Stimulated activated CD8-positive, alpha-beta memory T cell treated with anti-CD3 and anti-CD28 coated beads, Interleukin-7, amount 100 ng/mL, for 24 hours (primary cell): ENCODE measurements at places on chromosomes 5 and 9.

GRCh38 chr5:172943283-172943841 is 15.9 kb upstream of the RPL26L1 start:
- DNase-seq = no peak

- no peak for DNase-seq
These were observed 262.2 kb downstream of the EFNA5 start for GRCh38 chr5:107408564-107408963.

GRCh38 chr5:60533789-60534188 is 166.2 kb downstream of the DEPDC1B start:
- no peak for DNase-seq

- DNase-seq = no peak
These were observed 127.4 kb upstream of the IFNE start for GRCh38 chr9:21609506-21609905.

GRCh38 chr5:154430961-154431630 is 14.7 kb upstream of the SAP30L start:
- no peak for DNase-seq

GRCh38 chr5:112976432-112977309 is at the start of gene DCP2:
Gene DCP2 (plus strand): TSS chr5:112976798. CDS start chr5:112976934, 136 bp downstream.
- DNase-seq = peak; percentile 78

GRCh38 chr9:72880821-72881220 is 72.0 kb downstream of the ALDH1A1 start:
- DNase-seq = no peak

- DNase-seq = no peak
These were observed 221.7 kb downstream of the FANCC start for GRCh38 chr9:95095641-95096355.

DNA sequence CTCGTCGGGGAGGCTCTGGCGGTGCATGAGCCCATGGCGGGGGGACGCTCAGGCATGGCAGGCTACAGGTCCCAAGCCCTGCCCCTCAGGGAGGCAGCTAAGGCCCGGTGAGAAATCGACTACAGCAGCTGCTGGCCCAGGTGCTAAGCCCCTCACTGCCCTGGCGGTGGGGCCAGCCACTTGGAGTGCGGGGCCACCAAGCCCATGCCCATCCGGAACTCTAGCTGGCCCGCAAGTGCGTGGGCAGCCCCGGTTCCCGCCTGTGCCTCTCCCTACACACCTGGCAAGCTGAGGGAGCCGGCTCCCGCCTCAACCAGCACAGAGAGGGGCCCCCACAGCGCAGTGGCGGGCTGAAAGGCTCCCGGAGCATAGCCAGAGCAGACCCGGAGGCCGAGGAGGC is 1896.9 kb upstream of the CDH6 start:
- DNase-seq = no peak

DNA sequence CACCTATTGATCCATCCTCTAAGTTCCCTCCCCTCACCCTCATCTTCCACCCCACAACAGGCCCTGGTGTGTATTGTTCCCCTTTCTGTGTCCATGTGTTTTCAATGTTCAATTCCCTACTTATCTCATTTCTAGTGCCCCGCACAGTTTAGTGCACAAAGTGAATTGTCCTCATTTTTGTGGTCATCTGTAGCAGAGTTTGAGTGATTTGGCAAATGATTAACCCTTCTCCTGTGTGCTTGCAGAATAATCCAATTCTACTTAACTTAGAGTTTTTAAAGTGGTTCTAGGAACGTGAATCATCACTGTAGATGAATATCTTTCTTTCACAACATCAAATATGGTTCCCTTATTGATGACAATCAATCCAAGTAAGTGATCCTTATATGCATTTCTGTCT is 6.3 kb upstream of the HAPLN1 start:
- no peak for DNase-seq

DNA sequence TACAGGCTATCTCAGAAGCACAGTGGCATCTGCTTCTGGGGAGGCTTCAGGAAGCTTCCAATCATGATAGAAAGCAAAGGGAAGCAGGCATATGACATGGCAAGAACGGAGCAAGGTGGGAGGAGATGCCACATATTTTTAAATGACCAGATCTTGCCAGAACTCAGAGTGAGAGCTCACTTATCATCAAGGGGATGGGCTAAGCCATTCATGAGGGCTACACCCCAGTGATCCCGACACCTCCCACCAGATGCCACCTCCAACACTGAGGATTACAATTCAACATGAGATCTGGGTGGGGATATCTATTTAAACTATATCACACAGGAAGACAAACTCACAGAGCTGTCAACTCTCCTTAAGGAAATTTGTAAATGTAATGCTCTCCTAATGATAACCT is 258.8 kb downstream of the SPOCK1 start:
- DNase-seq = no peak

- DNase-seq = no peak
These were observed 46.2 kb downstream of the NSUN2 start for GRCh38 chr5:6586647-6587042.

DNA sequence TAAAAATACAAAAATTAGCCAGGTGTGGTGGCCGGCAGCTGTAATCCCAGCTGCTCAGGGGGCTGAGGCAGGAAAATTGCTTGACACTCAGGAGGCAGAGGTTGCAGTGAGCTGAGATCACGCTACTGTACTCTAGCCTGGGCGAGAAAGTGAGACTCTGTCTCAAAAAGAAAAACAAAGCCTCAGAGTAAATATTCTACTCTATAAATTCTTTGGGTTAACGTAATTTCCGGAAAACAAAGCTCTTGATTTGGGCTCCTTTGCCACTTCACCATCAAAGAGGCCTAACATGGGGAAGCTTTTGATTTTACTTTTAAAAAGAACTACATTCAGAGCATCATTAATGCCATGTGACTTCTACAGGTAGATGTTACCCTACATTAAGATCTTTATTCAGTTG is 103.1 kb downstream of the SERINC5 start:
- no peak for DNase-seq

DNA sequence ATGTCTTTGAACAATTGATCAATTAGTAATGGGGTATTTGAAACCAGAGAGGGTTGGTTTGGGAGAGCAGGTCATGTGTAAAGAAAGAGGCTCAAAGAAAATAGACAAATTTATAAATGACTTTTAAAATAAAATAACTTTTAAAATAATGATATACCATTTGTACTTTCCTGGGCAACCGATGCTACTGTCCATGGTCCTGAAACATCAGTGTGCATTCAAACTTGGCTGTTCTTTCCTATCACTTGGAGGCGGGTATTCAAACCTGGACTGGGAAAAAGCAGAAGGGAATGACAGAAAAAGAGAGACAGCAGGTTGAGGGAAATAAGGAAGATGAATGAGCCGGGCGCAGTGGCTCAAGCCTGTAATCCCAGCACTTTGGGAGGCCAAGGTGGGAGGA is 1446.4 kb upstream of the WWC1 start:
- DNase-seq = no peak

DNA sequence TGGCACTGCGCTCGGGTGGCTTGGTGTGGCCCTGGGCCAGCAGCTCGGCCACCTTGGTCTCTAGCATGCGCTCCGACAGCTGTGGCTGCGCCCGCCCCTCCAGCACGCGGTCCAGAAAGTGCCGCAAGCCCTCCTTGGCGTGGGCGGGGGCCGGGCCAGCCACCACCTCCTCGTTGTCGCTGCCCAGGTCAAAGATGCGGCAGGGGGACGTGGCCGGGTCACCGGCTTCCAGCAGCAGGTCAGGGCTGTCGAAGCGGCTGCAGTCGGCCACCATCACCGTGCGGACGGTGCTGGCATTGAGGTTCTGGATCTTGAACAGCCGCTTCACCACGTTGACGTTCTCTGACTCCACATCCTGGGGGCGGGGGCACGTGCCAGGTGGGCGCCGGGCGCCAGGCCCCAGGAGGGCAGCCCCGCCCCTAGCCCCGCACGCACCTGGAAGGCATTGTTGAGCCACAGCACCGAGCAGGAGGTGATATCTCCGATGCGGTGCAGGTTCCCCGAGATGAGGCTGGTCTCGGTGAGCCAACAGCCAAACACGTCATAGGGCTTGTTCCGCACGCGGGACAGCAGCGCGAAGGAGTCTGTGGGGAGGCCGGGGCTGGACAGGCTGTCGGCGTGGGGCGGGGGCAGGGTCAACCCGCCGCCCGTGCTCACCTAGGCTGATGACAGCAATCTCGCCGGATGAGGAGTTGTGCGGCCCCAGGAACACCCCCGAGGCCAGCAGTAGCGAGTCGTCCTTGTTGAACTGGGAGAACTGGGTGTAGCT is 2.2 kb downstream of the FBXW5 start:
- DNase-seq = no peak

- no peak for DNase-seq
These were observed 254.6 kb downstream of the RFX3 start for GRCh38 chr9:3271157-3271556.

DNA sequence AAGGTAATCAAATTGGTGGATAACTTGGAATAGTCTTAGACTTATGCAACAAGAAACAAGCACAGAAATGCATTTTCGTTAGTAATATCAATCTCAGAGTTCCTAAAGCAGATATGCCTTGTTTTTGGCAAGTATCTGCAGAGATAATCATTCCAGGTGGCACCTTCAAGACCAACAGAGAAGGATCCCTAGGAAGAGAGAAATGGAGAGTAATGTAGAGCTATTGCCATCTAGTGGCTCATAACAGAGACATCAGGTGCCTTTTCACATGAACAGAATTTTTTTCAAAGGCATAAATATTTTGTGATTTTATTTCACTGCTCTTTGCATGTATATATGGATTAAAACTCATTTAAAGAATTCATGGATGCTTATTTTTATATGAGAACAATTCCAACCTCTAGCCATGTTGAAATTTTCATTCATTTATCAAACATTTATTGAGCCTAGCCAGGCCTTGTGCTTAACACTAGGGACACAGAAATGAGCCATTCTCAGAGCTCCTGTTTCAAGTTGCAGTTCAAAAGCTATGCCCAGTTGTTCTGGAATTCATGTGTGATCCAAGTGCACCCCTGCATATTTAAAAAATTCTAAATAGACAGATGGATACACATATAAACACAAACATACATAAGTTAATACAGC is 117.5 kb upstream of the OR13F1 start:
- DNase-seq = no peak

DNA sequence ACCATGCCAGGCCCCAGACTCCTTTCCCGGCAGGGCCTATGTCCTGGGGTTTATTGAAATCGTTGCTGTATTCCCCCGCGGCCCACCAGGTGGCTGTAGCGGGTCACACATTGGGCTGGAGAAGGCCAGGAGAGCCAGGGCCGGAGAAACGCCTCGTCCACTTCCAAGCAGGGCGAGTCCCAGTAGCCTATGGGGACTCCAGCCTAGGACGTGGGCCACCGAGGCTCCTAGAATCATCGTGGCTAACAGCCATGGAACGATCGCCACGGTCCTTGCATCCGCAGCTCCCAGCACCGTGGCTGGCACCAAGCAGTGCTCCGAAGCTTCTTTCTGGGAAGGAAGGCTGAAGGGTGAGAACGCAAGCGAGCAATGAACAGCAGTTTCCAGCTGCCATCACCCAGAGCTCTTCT is 87.7 kb downstream of the ENTREP1 start:
- no peak for DNase-seq

DNA sequence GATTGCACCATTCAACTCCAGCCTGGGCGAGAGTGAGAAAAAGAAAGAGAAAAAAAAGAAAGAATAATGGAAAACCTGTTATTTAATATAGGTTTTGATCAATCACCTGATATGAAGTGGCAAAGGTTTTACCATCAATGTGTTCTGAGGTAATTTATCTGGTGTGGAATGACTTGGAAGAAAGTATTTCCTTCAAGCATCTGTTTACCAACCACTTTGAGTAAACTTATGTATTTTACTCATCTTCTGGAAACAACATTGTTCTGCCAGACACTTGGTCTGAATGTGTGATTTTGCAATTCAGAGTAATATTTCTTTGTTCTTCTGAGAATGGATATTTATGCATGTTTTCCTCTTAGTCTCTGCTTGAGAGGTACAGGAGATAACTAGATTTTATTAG is 24.3 kb downstream of the KIF2A start:
- DNase-seq = no peak

DNA sequence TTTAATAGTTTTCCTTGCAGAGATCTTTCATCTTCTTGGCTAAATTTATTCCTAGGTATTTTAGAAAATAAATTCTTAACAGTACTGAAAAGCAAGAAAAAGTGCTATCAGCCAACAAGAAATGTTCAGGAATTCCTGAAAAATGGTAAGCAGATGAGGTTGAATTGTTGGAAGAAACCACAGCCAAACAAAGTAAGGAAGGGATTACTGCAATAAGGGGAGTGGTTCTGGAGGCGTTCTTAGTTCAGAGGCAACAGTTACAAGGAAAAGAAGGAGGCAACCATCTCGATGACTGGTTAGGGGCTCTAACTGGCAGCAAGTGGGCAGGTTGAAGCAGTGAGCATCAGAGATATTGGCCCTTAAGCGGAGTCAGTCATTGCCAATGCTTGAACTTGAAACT is 12.8 kb upstream of the OR13J1 start:
- DNase-seq = no peak

DNA sequence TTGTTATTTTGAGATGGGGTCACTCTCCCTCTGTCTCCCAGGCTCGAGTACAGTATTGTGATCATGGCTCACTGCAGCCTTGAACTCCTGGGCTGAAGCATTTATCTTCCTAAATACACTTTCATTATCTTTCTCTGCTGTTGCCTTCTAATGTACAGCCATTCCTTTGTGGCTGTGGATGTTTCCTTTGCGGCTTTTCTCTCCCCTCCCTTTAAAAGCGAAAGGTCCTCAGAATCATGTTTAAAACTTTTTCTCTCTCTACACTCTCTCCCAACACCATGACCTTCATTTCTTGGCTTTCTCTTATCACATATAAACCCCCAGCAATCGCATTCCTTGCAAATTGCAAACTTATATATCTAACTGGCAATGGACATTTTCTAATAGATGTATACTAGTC is 1.6 kb downstream of the IFNA2 start:
- no peak for DNase-seq

DNA sequence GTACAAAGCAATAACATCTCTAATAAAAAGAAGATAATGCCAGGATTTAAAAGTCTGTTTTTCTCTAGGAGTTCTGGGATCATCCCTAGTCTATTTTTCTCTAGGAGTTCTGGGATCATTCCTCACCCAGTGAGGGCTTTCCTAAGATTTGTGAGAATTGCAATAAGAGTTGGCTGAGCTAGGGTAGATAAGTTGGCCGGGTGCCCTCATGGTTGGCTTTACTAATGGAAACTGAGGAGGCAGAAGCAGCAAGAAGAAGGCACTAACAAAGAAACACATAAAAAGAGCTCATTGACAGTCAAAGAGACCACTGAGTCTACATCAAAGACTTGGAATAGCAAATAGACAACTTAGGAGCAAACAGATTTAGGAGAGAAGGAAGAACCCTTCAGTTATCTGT is 4.2 kb downstream of the SLC1A3 start:
- DNase-seq = no peak

DNA sequence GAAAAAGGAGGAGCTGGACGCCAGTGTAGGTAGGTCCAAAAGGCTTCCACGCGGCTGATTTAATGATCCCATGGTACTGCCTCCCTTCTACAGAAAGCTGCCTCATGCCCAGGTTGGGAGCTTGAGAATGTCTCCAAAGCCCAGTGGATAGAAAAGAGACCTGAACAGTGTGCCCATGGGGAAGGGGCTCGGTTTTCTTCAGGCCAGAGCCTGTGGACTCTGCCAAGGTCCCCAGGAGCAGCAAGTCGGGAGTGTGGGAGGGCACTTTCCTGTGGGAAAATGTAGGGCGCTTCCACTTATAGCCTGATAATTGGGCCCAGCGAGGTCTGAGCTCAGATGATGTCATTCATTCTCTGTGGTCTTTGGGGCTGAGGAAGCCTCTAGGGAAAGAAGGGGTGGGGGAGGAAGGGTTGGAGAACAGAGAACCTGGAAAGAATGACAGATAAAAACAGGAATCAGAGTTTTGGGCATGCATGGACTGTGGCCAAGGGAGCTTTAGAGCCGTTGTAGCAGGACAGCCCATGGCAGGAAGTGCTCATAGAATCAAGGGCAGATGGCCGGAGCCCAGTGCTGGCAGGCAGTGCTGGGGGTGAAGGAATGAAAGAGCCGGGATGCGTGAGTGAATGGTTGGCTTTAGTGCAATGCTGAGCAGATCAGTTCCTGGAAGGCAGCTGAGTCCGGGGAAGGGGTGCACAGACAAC is 42.5 kb upstream of the SH3PXD2B start:
- DNase-seq = no peak
